ENCODE measurements at places on chromosomes 11 and 22. TPM values are rescaled to one million over a fixed set of nuclear protein-coding genes. Genes with fewer than 3 reads are reported as not detected.

GAS2 gene
- total RNA-seq = 0.68 TPM

CDPF1 gene
- 10.4 TPM for total RNA-seq

PNPLA5 gene
- not detected for total RNA-seq

KRTAP5-7 gene
- total RNA-seq = not detected

ZNF215 gene
- 1.3 TPM for total RNA-seq

GRAMD1B gene
- total RNA-seq = 45.0 TPM

DGAT2 gene
- total RNA-seq = 1.5 TPM

OR5T1 gene
- not detected for total RNA-seq

EIF3L gene
- total RNA-seq = 286 TPM

PATE4 gene
- not detected for total RNA-seq

OR8G1 gene
- not detected for total RNA-seq

PHF21A gene
- total RNA-seq = 13.1 TPM

ZBTB16 gene
- total RNA-seq = not detected

RHOD gene
- 51.6 TPM for total RNA-seq

MRGPRF gene
- total RNA-seq = 0.05 TPM

P2RX3 gene
- total RNA-seq = 0.05 TPM

DDI1 gene
- total RNA-seq = not detected

All from A549 treated with CORT108297 at 1 μM for 4 hours (cell line).